ENCODE measurements at places on chromosomes 2 and 18. TPM values are rescaled to one million over a fixed set of nuclear protein-coding genes. Genes with fewer than 3 reads are reported as not detected.

DNA sequence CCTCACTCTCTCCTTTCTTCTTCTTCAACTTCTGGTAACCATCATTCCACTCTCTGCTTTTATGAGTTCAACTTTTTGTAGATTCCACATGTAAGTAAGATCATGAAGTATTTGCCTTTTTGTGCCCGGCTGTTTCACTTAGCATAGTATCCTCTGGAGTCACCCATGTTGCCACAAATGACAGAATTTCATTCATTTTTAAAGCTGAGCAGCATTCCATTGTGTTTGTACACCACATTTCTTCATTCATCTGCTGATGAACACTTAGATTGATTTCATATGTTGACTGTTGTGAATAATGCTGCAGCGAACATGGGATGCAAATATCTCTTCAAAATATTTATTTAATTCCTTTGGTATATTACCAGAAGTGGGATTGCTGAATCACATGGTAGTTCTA, 133.6 kb upstream of the ERBB4 start:
- no peaks in the 10 kb centered on the region for H3K27me3 ChIP-seq
- no peak for DNase-seq
- no peaks in the 10 kb centered on the region for H3K36me3 ChIP-seq
- no peak overlapping the region for H3K4me3 ChIP-seq

- H3K4me3 ChIP-seq, result no peak overlapping the region
- no peaks in the 10 kb centered on the region for H3K4me1 ChIP-seq
- no peaks in the 10 kb centered on the region for H3K36me3 ChIP-seq
- H3K27ac ChIP-seq, result no peak overlapping the region
Observed at GRCh38 chr2:136030406-136030805, 45.0 kb upstream of the DARS1 start.

- DNase-seq, result no peak
- no peak overlapping the region for H3K27ac ChIP-seq
- no peaks in the 10 kb centered on the region for H3K36me3 ChIP-seq
Observed at GRCh38 chr18:52118684-52119083, 221.3 kb upstream of the DCC start.

DNA sequence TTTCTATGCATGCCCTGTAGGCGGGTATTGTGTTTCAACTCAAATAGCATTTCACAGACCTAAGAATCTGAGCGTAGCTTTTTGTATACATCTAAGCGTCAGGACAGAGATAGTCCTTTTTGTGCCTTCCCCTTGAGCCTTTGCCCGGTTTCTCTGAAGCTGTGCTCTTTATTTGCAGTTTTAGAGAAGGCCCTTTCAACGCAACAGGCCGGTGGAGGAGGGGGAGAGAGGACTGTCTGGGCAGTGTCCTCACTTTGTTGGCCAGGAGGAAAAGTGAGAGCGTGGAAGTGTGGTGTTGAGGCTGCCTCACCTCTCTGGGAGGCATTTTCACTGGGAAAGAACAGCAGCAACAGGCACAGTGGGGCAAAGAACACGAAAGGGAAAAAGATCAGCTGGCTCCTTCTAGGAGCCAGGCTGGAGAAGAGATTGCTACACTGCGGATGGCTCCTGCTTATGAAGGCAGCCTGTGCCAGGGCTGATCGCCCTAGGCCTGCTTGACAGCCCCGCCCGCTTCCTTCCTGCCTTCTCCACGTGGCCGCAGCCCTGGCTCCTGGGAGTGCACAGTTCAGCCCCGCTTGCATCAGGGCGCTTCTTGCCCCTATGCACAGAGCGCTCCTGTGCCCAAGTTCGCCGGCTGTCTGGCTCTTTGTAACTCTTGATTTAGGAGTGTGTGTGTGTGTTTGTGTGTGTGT, 195.6 kb upstream of the POU3F3 start:
- no peak overlapping the region for H3K27ac ChIP-seq
- no peaks in the 10 kb centered on the region for H3K36me3 ChIP-seq
- DNase-seq, result no peak
- H3K27me3 ChIP-seq, result peaks cover 2% of the 10 kb centered on the region
- H3K4me3 ChIP-seq, result no peak overlapping the region

GRCh38 chr2:64650296-64650695, 3.4 kb downstream of the SERTAD2 start:
- H3K4me1 ChIP-seq, result peaks cover 61% of the 10 kb centered on the region
- H3K27me3 ChIP-seq, result no peaks in the 10 kb centered on the region
- no peak overlapping the region for H3K4me3 ChIP-seq
- H3K36me3 ChIP-seq, result no peaks in the 10 kb centered on the region
- no peak for DNase-seq

- H3K36me3 ChIP-seq, result no peaks in the 10 kb centered on the region
- DNase-seq, result no peak
- no peak overlapping the region for H3K4me3 ChIP-seq
- H3K27me3 ChIP-seq, result peaks cover 5% of the 10 kb centered on the region
Observed at GRCh38 chr2:46813020-46813415, 102.6 kb downstream of the MCFD2 start.

DNA sequence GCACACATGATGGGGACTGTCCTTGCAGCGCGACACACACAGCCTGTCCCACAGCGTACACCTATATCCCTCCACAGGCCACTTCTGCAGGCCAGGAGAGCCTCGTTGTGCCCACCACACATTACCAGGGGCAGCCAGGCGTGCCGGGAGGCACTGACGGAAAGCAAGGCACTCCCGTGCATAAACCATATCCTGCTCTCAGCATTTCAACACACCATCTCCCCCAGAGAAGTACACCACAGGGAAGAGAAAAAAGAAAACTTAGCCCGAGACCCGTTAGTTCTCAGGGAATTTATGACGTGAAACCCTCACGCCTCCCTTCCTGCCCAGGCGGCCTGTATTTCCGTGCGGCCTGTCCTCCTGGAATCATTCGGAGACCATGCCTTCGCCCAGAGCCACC, 24.6 kb upstream of the SALL3 start:
- no peaks in the 10 kb centered on the region for H3K4me1 ChIP-seq
- H3K36me3 ChIP-seq, result no peaks in the 10 kb centered on the region
- DNase-seq, result no peak
- no peaks in the 10 kb centered on the region for H3K27me3 ChIP-seq
- no peak overlapping the region for H3K4me3 ChIP-seq

DNA sequence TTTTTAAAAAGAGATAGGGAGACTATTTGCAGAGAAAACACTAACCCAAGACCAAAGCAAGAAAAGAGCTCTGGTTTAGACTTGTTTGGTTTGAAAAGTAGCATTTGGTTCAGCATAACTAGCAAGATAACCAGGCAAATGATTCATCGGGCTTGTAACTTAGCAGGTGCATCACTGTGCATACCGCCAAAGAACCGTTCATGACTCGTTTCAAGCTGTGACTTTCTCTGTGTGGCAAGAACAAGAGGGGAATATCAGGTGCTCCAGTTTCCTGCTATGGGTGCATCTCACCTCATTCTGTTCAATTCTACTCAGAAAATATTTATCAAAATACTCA, 244.9 kb downstream of the ETAA1 start:
- DNase-seq, result no peak
- no peak overlapping the region for H3K27ac ChIP-seq
- H3K27me3 ChIP-seq, result no peaks in the 10 kb centered on the region
- no peak overlapping the region for H3K4me3 ChIP-seq
- H3K36me3 ChIP-seq, result no peaks in the 10 kb centered on the region

GRCh38 chr2:157488877-157489276, 45.0 kb upstream of the CYTIP start:
- H3K4me1 ChIP-seq, result peaks cover 6% of the 10 kb centered on the region
- H3K27me3 ChIP-seq, result no peaks in the 10 kb centered on the region
- H3K36me3 ChIP-seq, result no peaks in the 10 kb centered on the region
- H3K4me3 ChIP-seq, result no peak overlapping the region

- no peak overlapping the region for H3K27ac ChIP-seq
- no peaks in the 10 kb centered on the region for H3K36me3 ChIP-seq
- DNase-seq, result no peak
- H3K27me3 ChIP-seq, result no peaks in the 10 kb centered on the region
- no peak overlapping the region for H3K4me3 ChIP-seq
Observed at GRCh38 chr18:27845897-27846296, 331.0 kb downstream of the CDH2 start.

DNA sequence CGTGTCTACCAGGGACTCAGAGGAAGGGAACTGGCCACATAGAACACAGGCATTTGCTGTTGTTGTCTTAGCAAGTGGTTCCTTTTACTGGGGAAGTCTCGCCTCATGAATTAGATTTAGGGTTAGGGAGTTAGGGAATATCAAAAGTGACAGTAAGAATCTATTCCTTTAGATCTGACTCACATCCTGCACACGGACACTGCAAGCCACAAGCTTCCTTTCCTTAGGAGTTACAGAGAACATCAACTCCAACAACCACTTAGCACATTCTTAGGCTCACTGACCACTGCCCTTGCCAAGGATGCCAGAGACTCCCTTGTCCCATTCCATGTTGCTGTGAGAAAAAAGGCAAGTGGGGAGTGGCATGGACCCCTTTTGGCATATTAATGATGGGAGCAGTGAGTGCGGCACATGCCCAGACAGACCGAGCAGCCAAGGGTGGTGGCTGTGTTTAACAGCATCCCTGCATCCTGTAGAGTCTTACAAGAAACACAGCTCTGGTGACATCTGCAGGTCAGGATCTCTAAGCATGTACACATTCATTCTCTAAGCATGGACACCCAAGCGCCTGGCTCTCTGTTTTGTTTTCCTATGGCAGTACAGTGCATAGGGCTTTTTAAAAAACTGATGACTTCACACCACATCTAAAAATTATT, 745.6 kb upstream of the RAB6C start:
- no peak for DNase-seq
- H3K4me1 ChIP-seq, result no peaks in the 10 kb centered on the region

- H3K4me3 ChIP-seq, result no peak overlapping the region
- DNase-seq, result no peak
- H3K36me3 ChIP-seq, result no peaks in the 10 kb centered on the region
- no peaks in the 10 kb centered on the region for H3K4me1 ChIP-seq
Observed at GRCh38 chr2:185891403-185891802, 152.8 kb downstream of the FSIP2 start.

GRCh38 chr2:103788951-103789350, 1027.1 kb downstream of the TMEM182 start:
- no peaks in the 10 kb centered on the region for H3K27me3 ChIP-seq
- H3K4me1 ChIP-seq, result no peaks in the 10 kb centered on the region
- no peak overlapping the region for H3K27ac ChIP-seq
- DNase-seq, result no peak

GRCh38 chr2:7841751-7842150, 840.1 kb upstream of the ID2 start:
- H3K4me3 ChIP-seq, result no peak overlapping the region
- peaks cover 4% of the 10 kb centered on the region for H3K27me3 ChIP-seq
- H3K27ac ChIP-seq, result no peak overlapping the region
- H3K4me1 ChIP-seq, result no peaks in the 10 kb centered on the region
- DNase-seq, result no peak
- no peaks in the 10 kb centered on the region for H3K36me3 ChIP-seq

DNA sequence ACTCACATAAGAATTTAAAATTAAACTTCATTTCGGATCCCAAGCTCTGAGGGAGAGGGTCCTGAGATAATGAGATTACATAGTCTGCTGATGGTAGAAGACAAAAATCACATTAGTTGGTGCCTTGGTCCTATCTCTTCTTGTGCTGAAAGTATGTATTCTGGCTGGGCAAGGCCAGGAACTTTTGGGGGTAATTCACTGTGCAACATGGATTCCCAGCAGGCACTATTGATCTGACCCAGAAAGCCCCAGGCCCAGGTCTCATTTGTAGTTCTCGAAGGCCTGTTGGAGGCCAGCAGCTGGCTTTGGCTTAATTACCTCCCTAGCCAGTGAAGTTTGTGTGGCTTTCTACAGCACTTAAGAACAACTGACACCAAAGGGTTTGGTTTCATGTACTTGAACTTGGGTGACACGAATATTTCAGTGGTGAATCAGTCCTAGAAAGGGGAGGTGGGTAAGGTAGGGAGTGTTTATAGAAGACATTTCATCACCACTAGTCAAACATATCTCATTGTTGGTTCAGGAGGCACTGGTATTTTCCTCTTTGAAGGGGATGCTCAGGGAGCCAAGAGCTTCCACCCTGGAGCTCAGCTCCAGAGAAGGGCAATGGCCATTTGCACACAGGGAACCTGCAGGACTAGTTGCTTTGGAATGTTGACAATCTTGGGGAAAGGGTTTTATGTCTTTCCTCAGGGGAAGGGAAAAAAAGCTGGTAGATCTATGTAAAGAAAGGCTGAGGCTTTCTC, 217.8 kb downstream of the OSR1 start:
- H3K27me3 ChIP-seq, result no peaks in the 10 kb centered on the region
- no peaks in the 10 kb centered on the region for H3K4me1 ChIP-seq
- H3K36me3 ChIP-seq, result no peaks in the 10 kb centered on the region
- H3K27ac ChIP-seq, result no peak overlapping the region
- no peak overlapping the region for H3K4me3 ChIP-seq

- H3K27ac ChIP-seq, result no peak overlapping the region
- H3K27me3 ChIP-seq, result no peaks in the 10 kb centered on the region
- H3K36me3 ChIP-seq, result no peaks in the 10 kb centered on the region
- no peaks in the 10 kb centered on the region for H3K4me1 ChIP-seq
- no peak overlapping the region for H3K4me3 ChIP-seq
Observed at GRCh38 chr2:67581751-67582150, 184.6 kb downstream of the ETAA1 start.

GRCh38 chr2:12721566-12722446, 5.1 kb downstream of the TRIB2 start:
- peak overlapping the region; percentile 90 for H3K4me3 ChIP-seq
- peaks cover 63% of the 10 kb centered on the region for H3K4me1 ChIP-seq
- H3K36me3 ChIP-seq, result peaks cover 38% of the 10 kb centered on the region
- no peaks in the 10 kb centered on the region for H3K27me3 ChIP-seq

- no peak overlapping the region for H3K4me3 ChIP-seq
- H3K4me1 ChIP-seq, result no peaks in the 10 kb centered on the region
- H3K27me3 ChIP-seq, result no peaks in the 10 kb centered on the region
- no peak for DNase-seq
- H3K27ac ChIP-seq, result no peak overlapping the region
- no peaks in the 10 kb centered on the region for H3K36me3 ChIP-seq
Observed at GRCh38 chr2:146246002-146246735, 1598.7 kb upstream of the ACVR2A start.

GRCh38 chr2:108635630-108636354, 83.5 kb upstream of the RANBP2 start:
- H3K4me3 ChIP-seq, result no peak overlapping the region
- peaks cover 3% of the 10 kb centered on the region for H3K36me3 ChIP-seq
- peaks cover 31% of the 10 kb centered on the region for H3K4me1 ChIP-seq
- H3K27ac ChIP-seq, result no peak overlapping the region

- no peaks in the 10 kb centered on the region for H3K27me3 ChIP-seq
- no peak for DNase-seq
- H3K4me3 ChIP-seq, result no peak overlapping the region
- no peaks in the 10 kb centered on the region for H3K36me3 ChIP-seq
- H3K4me1 ChIP-seq, result no peaks in the 10 kb centered on the region
Observed at GRCh38 chr18:57970356-57971095, 73.5 kb upstream of the NEDD4L start.

GRCh38 chr2:97660775-97661389, 3.0 kb downstream of the ACTR1B start:
- H3K27me3 ChIP-seq, result no peaks in the 10 kb centered on the region
- peaks cover 36% of the 10 kb centered on the region for H3K4me1 ChIP-seq
- H3K27ac ChIP-seq, result no peak overlapping the region
- no peak for DNase-seq
- H3K4me3 ChIP-seq, result no peak overlapping the region

The CNTNAP5 gene
- not detected for total RNA-seq

The GRHL1 gene
- total RNA-seq, result 1.8 TPM

The CD8A gene
- total RNA-seq, result not detected

The CTNNA2 gene
- not detected for total RNA-seq

The MYCN gene
- 2.2 TPM for total RNA-seq

The CRYGC gene
- total RNA-seq, result not detected

The KLHL41 gene
- total RNA-seq, result not detected

The PLCL1 gene
- total RNA-seq, result 37.8 TPM

Measured in CD4-positive, CD25-positive, alpha-beta regulatory T cell (primary cell).